Fibroblast of skin of right quadriceps (primary cell): ENCODE measurements at places on chromosomes 16 and 17.

- no peak for DNase-seq
These were observed 21.2 kb downstream of the AKAP1 start for GRCh38 chr17:57106107-57106835.

- no peak for DNase-seq
These were observed 53.1 kb downstream of the PRMT7 start for GRCh38 chr16:68363658-68364521.

DNA sequence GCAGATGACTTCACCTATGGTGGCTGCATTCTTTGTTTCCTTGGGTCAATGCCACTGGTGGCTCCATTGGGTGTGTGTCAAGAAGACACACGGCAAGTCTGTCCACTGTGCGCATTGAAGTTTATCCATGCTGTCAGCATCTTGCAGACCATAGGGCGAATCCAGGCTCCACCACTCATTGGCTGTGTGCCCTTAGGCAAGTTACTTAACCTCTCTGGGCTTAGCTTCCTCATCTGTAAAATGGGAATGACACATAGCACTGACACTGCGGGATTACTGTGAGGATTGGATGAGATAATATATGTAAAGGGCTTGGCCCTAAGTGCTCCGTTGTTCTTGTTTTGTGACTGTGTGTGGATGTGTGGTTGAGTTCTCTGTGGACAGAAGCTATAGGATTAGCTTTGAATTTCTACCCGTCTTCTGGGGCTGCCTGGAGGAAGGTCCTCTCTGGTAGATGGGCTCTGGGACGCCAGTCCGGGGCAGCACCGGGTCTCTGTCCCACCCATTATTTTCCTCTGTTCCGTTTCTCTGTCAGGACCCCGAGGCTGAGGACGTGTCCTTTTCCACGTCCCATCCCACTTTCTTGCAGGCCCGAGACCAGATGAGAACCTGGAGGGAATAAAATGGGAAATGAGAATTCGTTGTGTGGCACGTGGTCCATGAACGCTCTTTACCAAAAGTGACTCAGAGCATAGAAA, 178.4 kb downstream of the IRF8 start:
- DNase-seq: no peak

- no peak for DNase-seq
These were observed 6.8 kb downstream of the TK1 start for GRCh38 chr17:78180083-78180482.

DNA sequence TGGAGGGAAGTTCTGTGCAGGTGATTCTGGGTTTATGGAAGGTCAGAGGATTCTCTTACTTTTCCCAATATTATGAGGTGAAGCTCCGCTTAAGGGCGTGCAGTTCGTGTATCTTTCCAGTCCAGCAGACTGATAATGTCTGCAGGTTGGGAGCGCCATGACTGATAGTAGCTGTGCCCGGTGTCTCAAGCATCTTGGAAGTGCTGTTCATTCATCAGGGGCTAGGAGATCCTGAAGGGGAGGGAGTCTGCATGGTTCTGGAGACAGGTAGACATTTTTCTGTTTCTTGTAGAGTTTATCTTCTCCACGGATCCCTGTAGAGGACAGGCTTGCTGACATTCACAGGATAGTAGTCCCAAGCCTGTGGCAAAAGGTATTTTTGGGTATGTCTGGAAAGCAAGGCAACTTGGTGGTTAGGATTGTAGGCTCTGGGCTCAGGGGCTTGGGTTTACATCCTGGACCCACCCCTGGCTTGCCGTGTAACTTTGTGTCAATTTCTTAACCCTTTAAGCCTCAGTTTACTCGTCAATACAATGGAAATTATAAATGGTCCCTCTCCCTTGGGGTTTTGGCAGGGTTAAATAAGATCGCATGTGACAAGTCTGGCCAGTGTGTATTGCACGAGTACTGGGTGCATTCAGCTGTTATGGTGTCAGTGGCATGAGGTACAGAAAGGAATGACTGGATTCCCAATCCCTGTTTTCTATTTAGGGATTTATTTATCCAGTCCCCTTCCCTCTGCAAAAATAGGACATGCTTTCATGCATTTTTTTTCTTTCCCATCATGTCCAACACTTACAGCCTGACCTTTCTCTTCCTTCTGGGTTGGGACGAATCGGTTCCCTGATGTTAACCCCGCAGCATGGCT, 8.2 kb downstream of the HLF start:
- no peak for DNase-seq
